ENCODE measurements at places on chromosomes 5 and 9. TPM values are rescaled to one million over a fixed set of nuclear protein-coding genes. Genes with fewer than 3 reads are reported as not detected.

C9orf50 gene
- not detected for total RNA-seq

CDC25C gene
- 4.3 TPM for total RNA-seq

DNA sequence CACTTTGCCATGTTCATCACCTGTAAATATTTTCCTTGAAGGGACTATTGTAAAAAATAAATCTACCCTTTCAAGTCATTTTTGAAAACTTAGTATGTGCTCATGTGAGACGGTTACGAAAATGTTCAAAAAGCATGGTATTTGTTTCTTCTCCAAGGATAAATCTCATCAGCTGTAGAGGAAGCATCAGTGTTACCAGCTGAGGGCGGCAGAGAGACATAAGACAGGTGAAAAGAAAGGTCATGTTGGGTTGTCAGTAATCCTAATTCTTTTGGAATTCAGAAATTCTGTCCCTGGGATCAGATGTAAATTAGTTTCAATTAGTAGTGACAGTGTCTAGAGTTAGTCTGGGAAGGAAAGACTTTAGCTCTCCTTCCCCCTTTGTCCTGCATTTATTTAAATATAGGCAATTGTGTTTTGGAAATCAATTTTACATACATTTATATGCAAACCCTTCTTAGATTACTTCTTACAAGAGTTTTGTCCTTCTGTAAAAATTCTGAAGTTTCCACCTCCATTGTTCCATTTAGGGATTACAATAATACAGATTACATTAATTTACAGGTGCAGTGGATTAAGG is 791.9 kb upstream of the CDH6 start:
- H3K4me3 ChIP-seq: no peak overlapping the region
- no peaks in the 10 kb centered on the region for H3K36me3 ChIP-seq
- no peaks in the 10 kb centered on the region for H3K27me3 ChIP-seq
- no peak for DNase-seq
- no peak overlapping the region for H3K27ac ChIP-seq
- no peaks in the 10 kb centered on the region for H3K4me1 ChIP-seq

DNA sequence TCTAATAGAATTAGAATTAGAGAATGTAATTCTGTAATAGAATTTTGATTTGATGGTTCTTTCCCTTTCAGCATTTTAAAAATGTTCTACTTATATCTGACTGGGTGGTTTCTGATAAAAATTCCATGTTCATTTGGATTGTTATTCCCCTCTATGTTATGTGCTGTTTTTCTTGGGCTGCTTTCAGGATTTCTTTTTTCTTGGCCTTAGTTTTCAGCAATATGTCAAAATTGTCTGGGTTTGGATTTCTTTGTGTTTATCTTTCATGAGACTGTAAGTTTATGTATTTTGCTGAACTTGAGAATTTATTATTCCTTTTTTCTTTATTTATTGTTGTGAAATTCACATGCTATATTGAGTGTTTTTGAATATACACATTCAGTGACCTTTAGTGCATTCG is 189.1 kb downstream of the RANBP17 start:
- no peak overlapping the region for H3K4me3 ChIP-seq
- no peaks in the 10 kb centered on the region for H3K27me3 ChIP-seq
- DNase-seq: no peak
- H3K4me1 ChIP-seq: no peaks in the 10 kb centered on the region
- no peaks in the 10 kb centered on the region for H3K36me3 ChIP-seq
